Activated naive CD8-positive, alpha-beta T cell treated with anti-CD3 and anti-CD28 coated beads, Interleukin-2, amount 50 U/mL, for 16 hours (primary cell): ENCODE measurements at places on chromosomes 11 and 22.

- no peak for DNase-seq
These were observed 7.7 kb downstream of the BIK start for GRCh38 chr22:43118024-43118849.

DNA sequence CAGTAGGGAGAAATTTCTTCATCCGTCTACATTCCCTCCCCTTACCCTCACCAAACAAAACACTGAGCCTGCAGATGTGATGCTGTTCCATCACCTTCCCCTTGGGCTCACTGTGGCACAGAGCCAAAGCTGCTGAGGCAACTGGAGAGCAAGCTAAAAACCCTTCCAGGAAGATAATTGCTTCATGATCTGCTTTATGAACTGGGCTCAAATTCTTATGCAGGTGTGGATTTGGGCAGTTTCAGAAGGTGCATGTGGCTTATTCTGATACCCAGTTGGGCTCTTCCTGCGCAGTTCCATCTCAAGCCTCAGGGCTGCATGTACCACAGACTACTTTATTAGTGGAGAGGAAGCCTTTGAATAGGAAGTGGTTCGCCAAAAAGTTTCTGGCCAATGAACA is 58.3 kb downstream of the AAMDC start:
- DNase-seq = no peak

GRCh38 chr11:58924230-58924629 is 15.1 kb upstream of the GLYATL1 start:
- no peak for DNase-seq

GRCh38 chr11:113578033-113578380 is 102.8 kb upstream of the DRD2 start:
- DNase-seq = no peak

DNA sequence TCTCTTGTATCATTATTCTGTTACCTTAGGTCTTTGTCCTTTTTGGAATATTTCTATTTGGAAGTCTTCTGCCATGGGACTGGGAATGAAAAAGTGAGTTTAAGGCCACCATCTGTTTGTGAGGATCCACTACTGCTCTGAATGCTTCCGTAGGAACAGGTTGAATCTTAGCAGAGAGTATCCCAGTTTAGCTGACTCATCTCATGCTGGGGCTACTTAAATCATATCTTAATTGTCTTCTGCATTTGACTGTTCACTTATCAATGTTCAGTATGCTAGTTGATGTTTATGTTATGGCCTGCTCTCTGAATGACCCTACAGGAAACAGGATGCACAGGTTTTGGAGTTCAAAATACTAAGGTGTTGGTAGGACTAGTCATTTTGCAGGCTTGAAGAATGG is 1.4 kb upstream of the OR52I2 start:
- no peak for DNase-seq

GRCh38 chr11:32894149-32894827 is 1.7 kb downstream of the QSER1 start:
- DNase-seq = no peak

DNA sequence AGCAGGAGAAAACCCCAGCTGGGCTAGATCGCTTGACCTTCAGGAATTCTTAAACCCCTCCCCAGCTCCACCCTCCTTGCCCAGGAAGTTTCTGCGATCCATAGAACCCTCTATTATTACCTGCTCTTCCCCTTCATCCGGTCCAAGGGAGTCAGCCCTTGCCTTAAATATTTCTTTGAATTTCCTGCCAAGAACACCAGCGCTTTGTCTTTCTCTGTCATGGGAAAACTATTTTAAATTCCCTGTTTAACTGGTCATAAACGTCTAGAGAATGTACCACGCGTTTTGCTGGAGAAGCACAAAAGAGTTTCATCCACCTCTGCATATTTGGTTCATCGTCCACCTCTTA is 496 bp upstream of the TRAF6 start:
- DNase-seq = no peak

DNA sequence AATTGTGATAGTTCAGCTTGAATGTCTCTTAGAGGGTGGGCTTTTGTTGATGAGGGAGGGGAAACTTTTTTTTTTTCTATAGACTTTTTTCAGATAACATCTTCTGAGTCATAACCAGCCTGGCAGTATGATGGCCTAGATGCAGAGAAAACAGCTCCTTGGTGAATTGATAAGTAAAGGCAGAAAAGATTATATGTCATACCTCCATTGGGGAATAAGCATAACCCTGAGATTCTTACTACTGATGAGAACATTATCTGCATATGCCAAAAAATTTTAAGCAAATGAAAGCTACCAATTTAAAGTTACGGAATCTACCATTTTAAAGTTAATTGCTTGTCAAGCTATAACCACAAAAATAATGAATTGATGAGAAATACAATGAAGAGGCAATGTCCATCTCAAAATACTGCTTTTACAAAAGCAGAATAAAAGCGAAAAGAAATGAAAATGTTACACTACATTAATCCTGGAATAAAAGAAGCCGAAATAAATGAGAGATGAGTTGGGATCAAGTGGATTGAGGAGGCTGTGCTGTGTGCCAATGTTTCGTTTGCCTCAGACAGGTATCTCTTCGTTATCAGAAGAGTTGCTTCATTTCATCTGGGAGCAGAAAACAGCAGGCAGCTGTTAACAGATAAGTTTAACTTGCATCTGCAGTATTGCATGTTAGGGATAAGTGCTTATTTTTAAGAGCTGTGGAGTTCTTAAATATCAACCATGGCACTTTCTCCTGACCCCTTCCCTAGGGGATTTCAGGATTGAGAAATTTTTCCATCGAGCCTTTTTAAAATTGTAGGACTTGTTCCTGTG is 3.9 kb downstream of the MALAT1 start:
- no peak for DNase-seq

- no peak for DNase-seq
These were observed 673.8 kb downstream of the BRD1 start for GRCh38 chr22:49153921-49154320.

DNA sequence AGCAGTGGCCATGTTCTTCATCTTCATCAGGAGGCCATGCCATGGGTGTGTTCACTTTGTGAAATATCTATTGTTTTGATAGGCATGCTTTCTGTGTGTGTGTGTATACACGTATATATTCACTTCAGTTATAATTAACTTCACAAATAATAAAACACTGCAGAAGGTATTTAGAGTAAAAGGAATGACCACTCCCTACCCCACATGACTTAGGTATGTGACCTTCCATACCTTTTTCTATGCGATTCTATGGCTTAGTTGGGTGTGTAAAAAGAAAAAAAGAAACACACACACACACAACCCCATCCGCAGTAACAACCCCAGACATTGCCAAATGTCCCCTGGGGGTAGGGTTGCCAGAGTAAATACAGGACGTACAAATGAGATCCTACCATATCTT is 72.0 kb downstream of the CYTH4 start:
- DNase-seq = no peak

DNA sequence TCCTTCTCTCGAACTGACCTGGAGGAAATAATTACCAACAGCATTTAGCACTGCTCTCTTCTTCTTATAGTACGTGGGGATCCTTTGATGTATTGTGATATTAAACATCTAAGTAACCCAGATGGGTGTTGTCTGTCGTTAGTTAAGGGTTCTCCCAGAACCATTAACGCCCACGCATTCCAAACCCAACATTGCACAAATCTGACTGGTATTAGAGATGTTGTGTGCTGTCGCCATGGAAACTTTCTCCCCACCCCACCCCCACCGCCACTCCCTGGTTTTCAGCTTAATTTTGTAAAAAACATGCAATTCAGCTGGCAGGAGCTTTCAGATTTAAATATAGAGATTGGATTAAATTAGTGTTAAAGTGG is 1495.2 kb downstream of the TBC1D22A start:
- DNase-seq = no peak

GRCh38 chr11:1456596-1457325 is 29.8 kb downstream of the MOB2 start:
- DNase-seq = no peak

DNA sequence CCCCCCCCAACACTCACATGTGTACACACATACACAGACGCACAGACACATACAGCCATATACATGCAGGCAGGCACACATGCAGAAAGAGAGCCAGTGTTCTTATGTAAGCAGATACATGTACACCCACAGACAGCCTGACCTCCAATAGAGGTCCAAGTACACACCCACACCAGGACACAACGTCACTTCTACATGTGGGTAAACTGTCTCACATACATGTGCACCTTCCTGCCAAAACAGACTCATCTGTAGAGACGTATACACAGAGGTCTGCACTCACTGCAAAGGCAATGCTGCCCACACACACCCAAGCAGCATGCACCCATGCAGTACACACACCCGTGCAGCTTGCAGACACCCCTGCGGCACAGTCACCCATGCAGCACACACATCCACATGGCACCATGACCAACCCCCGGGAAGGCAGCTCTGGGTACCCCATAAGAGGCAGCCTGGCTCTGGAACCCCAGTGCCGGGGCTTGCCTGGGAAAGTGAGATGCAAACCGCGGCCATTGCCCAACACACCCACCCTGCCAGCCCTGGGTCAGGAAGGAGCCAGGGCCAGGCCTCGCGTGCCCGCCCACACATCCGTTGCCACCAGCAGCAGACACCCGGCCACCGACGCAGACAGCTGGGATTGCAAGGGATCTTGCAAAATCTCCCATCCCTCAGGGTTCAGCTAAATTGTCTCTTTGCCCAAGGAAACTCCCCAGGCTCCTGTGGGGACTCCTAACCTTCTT is 10.1 kb downstream of the CASTOR1 start:
- DNase-seq = no peak

DNA sequence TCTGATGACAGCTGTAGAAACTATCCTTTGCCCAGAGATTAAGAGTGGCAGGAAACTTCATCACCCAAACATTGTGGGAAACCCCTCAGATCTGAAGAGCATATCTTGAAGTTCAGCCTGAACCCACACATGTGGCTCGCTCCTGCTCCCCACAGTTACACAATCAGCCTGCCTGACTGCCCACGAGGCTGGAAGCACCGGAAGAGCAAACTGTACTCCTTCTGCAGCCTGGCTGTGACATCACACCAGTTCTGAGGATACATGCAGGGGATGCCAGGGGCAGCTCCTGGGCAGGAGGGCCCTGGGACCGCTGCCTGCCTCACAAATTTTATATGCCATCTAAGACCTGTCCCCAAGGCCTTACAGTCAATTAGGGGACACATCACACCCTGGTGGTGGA is 444.4 kb downstream of the BUD13 start:
- no peak for DNase-seq

DNA sequence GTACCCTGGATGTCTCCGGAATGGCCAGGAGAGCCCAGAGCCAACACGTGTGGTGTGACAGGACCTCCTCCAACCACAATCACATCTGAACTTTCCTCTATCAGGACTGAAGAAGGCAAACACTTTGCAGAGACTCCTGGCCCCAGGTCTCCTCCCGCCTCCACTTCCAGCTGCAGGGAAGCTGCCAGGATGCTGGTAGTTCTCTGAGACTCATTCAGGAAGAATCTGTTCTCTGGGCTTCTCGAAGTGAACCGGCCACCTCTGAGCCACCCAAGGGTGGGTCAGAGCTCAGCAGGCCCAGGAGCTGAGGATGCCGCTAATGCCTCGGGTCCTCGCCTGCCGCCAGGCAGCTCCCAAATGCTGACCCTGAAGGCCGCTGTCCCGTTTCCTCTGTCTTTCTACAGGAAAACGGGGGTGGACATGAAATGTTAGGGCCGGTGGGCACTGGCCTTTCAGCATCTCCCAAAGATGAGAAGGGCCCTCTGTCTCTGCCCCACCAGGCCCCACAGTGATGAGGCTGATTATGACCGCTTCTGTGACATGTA is 789.9 kb downstream of the BRD1 start:
- DNase-seq = no peak

- no peak for DNase-seq
These were observed 3.0 kb downstream of the FIBP start for GRCh38 chr11:65885231-65885630.

DNA sequence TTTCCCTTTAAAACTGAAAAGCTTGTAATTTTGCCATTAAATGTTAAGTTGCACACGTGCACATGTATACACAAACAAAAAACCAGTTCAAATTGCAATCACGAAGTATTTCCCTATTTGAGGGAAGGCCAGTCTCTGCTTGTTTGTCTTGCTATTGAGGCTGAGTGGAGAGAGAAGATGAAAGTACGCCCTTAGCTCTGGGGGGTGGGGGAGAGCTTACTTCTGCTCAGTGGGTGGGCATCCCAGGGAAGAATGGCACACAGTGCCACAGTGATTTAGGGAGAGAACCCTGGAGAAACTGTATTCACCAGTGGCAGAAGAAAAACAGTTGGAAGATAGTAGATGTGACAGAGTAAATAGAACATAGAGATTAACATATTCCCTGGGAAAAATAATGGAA is 8.7 kb downstream of the YAP1 start:
- DNase-seq = no peak

- DNase-seq = no peak
These were observed 25.7 kb upstream of the MICAL3 start for GRCh38 chr22:18050065-18050464.

DNA sequence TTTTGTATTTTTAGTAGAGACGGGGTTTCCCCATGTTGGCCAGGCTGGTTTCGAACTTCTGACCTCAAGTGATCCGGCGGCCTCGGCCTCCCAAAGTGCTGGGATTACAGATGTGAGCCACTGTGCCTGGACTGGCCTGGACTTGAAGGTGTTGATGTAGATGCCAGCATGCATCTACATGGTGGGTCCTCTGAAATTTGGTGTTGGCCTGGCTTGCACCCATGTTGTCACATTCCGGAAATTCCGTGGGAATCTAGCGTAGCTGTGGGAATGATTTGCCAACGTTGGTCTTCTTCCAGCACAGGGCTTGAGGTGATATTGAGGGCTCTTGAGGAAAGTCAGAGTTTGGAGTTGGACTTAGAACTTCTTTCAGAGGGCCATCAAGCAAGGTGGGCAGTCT is 6.5 kb downstream of the PACS1 start:
- DNase-seq = no peak

GRCh38 chr11:94314064-94314463 is 9.7 kb downstream of the IZUMO1R start:
- DNase-seq = no peak

- DNase-seq = no peak
These were observed 14.3 kb downstream of the RNF215 start for GRCh38 chr22:30372915-30373314.
